ENCODE measurements at places on chromosomes 5 and 9.

DNA sequence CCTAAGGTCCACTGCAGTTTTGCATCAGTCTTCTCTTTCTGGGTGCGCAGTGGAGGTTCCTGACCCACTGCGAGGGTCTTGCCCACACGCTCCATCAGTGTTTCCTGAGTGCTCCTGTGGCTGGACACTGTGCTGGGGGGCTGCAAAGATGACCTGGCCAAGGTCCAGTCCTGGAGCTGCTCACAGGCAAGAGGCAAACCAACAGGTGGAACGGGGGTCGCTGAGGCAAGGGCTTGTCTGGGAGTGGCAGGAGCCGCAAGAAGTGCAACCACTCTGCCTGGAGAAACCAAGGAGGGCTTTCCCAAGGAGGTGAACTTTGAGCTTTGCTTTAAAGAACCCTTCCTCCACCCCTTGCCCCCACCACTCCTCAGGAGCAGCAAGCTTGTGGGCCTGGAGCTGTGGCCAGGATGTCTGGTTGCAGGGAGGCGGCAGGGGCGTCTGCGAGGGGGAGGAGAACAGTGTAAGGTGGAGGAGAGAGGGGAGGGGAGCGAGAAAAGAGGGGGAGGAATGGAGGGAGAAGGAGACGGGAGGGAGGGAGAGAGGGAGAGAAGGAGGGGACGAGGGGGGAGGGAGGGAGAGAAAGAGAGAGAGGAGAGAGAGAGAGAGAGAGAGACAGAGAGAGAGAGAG lies 444 bp upstream of the CPLX2 start:
- DNase-seq, result no peak

DNA sequence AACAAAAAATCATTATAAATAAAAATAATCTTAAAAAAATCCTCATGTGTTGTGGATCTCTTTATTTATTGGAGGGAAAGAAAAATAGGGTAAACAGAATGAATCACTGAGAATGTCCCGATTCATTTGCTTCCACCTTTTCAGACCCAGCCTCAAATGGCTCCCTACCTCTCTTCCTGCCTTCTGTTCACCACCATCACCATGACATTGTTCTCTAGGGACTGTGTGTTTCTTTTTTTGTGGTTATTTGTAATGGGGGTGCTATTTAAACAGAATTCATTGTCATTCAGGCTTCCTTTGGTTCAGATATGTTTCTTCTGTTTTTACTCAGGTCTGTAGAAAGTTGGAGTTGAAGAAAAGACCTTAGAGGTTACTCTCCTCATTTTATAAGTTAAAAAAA lies 198.2 kb downstream of the KIF4B start:
- DNase-seq, result no peak

DNA sequence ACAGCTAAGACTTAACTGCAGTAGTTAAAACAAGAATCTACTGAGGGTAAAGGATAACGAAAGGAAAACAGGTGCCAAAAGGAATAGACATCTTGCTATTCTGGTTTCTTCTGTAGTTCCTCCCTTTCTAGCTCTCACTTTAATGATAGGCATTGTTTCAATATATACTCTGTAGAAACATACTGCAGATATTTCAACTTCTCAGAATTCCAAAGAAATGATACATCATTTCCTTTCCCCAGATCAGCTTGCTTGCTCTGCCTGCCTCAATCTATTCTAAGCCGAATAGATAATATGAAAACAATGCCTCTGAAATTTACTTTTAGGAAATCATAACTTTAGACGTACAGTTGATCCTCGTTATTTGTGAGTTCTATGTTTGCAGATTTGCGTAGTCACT lies 46.3 kb downstream of the ACO1 start:
- DNase-seq, result no peak

DNA sequence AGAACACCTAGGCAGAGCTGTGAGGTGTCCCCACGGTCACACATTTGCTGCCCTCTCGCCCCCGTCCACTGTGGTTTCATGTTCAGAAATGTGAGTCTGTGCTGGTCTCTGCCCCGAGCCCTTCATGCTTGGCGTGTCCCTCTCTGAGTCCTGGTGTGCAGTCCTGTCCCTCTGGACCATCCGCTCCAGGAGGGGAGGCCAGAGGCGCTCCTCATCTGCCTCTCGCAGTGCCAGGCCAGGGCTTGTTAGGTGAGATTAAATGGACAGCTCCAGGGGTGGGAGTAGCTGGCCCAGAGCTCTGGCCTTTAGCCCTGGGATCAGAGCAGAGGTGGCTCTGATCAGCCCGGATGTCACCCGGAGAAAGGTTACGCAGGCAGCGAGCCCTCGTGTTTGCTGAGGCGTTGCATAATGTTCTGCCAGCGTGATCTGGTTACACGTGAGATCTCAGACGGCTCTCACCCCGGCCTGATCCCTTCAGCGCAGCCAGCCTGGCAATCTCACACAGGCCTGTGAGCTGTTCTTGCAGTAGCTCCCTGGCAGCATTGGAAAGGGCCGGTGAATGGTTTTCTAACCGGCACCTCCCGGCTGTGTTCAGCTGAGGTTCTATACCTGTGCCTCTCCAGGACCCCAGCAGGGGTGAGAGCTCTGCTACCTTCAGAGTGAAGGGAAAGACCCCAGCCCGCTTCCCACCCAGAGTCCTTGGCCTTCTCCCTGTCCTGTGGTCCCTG lies 24.5 kb downstream of the PTGES2 start:
- no peak for DNase-seq

DNA sequence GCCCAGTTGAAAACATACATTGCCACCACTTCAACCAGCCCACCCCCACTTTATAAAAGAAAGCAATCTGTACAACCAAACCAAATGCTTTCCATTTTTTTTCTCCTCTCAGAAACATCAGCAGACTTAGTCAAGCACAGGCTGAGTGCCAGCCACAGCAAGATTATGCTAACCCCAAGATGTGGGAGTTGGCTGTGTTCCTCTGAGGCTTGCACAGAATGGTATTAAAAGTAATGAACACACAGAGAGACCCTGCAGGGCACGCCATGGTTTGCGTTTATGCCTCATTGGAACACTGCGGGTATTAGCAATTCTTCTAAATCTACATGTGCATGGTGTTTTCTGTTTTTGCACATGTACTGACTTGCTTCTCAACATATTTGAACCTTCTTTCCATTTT lies 419.9 kb upstream of the GRAMD2B start:
- no peak for DNase-seq

DNA sequence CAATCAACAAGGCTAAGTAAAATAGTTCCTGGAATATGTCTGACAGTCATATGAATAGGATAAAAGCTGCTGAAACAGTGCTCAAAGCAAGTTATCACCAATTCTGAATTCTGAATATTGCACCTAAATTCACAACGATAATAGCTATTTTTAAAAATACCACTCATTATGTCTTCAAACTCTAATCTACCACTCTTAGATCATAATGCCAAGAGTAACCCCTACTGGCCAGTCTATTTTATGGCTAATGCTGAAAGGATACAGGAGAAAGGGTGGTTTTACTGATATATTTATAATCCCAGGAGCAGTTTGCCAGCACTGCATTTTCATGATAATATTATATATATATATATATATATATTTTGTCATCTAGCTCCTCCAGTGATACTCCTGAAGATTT lies 232.8 kb downstream of the PDE4D start:
- DNase-seq, result no peak

DNA sequence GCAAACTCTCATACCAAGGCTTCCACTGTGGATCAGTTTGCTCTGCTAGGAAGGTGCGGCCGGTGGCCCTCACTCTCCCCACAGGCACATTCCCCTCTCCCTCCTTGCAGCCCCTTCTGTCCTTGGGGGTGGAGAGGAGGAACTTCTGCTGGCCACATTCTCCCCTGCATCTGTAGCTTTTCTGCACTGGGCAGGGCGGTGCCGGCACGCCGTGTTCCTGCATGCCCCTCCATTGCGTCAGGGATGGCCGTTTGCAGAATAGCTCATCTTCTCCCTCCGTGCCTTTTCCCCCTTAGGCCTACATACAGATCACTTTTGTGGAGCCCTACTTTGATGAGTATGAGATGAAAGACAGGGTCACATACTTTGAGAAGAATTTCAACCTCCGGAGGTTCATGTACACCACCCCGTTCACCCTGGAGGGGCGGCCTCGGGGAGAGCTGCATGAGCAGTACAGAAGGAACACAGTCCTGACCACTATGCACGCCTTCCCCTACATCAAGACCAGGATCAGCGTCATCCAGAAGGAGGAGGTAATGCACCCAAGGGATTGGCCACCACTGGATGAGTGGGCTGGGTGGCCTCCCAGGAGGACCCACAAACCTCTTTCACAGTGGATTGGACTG lies 231.5 kb downstream of the DOCK8 start:
- no peak for DNase-seq

DNA sequence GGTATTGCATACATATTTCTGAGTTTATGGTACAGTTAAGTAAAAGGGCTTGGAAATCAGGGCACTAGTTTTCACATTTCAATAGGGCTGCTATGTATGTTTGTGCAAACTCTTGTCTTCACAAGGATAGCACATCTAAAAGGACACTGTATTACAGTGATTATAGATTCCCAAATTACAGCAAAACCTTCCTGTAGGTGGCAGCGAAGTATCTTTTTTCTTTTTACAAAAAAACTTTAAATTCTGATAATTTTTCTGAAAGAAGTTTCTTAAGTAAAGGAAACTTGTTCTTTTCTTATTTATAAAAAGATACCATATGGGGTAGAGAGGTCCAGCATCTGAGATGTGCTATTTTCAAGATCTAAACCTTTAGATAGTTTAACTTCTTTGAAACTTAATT lies 337.8 kb downstream of the PTPRD start:
- DNase-seq, result no peak

- DNase-seq, result no peak
Measured at GRCh38 chr9:123527981-123528380, 172.0 kb downstream of the CRB2 start.

DNA sequence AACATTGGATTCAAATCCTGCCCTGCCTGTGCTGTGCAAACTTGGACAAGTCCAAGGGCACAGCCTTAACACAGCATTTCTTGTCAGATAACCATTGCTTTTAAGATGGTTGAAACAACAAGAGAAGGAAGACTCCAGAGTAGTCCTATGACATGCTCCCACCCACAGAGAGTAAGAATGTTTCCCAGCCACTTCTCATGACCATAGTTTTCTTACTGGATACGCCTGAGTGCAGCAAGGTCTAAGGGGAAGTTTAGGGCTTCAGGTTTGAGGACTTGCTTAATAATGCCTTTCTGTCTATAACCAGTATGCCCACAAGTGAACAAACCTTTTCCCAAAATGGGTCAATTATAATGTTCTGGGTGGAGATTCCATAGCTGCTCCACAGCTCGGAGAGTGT lies 126.4 kb downstream of the SLF1 start:
- no peak for DNase-seq

DNA sequence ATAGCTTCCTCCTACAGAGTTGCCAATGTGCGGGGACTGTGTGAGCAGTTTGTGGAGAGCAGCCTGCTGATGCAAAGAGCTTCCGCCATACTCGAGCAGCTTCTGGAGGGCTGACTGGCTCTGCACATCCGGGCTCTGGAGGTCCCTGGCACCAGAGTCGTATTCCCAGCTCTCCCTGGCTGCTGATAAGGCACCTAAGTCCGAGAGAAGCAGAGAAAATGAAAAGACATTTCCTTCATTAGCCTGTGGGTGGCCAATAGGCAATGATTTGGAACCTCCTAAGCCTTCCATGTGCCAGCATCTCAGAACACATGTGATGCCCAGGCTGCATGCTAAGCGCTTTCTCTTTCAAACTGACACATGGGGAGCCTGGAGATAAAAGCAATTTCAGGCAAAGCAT lies 94.3 kb downstream of the TSSK1B start:
- DNase-seq, result no peak

DNA sequence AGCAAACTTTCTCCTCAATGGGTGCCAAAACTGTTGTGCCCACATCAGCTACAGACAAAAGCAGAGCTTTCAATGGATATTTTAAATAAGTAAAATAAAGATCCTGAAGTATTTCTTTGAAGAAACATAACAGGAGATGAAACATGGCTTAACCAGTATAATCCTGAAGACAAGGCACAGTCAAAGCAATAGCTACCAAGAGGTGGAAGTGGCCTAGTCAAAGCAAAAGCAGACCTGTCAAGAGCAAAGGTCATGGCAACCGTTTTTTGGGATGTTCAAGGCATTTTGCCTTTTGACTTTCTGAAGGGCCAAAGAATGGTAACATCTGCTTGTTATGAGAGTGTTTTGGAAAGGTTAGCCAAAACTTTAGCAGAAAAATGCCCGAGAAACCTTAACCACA lies 77.9 kb downstream of the ANXA1 start:
- no peak for DNase-seq

DNA sequence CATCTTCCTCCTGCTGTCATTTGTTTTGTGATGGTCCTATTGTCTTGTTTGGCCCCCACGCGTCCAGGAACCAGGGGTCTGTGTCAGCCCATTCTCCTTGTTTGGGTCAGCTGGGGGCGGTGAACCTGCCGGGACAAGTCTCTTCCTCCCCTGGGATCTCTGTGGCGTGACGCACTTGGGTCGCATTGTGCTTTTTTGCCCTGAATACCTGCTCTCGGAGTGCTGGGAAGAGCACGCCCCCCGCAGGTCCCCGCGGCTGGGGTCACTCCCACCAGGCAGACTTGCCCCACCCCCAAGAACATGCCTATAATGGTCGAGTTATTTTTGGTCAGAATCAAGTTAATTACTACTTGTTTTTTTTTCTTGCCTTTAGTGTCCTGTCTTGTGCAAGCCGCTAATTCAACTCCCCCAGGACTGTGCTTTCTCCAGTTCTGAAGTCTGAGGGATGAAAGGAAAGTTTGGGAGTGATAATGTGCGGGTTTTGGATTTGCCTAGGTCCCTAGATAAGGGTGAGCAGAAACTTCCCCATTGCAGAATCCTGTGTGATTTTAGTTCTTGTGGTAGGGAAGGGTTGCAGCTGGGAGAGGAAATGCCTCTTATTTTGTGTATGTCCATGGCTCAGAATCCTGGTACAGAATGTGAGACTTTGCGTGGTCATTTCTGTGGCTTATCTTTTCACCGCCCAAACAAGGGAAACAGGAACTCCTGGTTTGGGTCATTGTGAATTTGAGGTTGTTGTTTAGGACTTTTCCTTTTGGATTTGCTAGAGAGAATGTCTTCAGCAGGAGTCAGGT lies 789 bp downstream of the ACER2 start:
- peak; percentile 13 for DNase-seq

DNA sequence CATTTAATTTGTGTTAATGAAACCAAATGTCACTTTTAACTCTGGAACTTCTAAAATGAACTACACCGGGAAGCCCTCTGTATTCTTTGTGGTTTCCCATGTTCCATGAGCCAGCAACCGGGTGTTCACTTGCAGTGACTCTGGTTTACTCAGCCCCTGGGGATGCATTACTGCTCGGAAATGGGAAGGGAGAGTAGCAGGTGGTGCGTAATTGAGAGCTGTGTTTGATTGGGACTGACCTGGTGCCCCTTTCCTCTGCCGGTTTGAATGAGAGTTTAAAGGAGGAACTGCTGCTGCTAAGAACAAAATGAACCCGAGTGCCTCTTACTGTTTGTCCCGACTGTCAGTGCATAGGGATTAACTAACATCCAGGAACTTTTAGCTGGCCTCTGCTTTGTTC lies 100.1 kb upstream of the DHFR start:
- no peak for DNase-seq

DNA sequence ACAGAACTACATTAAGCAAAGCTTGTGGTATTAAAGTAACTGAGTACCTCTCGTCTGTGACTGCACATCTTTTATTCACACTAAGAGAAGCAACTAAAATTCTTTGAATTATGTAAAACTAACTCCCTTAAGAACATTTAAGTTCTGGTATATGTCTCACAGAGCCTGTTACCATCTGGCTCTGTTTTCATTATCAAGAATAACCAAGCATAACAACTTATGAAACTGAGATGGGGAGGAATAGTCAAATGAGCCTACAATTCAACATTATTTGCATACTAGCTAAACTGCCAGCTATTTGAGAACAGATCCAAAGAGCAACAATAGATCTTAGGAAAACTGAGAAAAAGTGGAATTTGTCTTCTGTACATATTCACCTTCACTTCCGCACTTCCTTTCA lies 25.3 kb upstream of the ISOC1 start:
- DNase-seq, result no peak

GRCh38 chr9:121439711-121440664 lies 59.7 kb downstream of the GGTA1 start:
- DNase-seq, result no peak
